ENCODE measurements at places on chromosomes 3 and 15.

- DNase-seq, result no peak
Observed at GRCh38 chr15:96418146-96418545, 87.6 kb downstream of the NR2F2 start.

- no peak for DNase-seq
Observed at GRCh38 chr3:130582457-130583153, 65.6 kb downstream of the COL6A6 start.

- DNase-seq, result peak; percentile 24
Observed at GRCh38 chr15:84715441-84716035, 401 bp downstream of the SEC11A start.

- DNase-seq, result no peak
Observed at GRCh38 chr15:90912770-90913075, 9.6 kb downstream of the MAN2A2 start.

- no peak for DNase-seq
Observed at GRCh38 chr3:138681463-138682220, 73.1 kb downstream of the FAIM start.

GRCh38 chr15:72365844-72366243 lies 10.0 kb downstream of the HEXA start:
- DNase-seq, result no peak

GRCh38 chr3:5272387-5272786 lies 84.9 kb downstream of the EDEM1 start:
- no peak for DNase-seq

GRCh38 chr3:13022348-13023234 lies 50.6 kb downstream of the IQSEC1 start:
- DNase-seq, result peak; percentile 89

DNA sequence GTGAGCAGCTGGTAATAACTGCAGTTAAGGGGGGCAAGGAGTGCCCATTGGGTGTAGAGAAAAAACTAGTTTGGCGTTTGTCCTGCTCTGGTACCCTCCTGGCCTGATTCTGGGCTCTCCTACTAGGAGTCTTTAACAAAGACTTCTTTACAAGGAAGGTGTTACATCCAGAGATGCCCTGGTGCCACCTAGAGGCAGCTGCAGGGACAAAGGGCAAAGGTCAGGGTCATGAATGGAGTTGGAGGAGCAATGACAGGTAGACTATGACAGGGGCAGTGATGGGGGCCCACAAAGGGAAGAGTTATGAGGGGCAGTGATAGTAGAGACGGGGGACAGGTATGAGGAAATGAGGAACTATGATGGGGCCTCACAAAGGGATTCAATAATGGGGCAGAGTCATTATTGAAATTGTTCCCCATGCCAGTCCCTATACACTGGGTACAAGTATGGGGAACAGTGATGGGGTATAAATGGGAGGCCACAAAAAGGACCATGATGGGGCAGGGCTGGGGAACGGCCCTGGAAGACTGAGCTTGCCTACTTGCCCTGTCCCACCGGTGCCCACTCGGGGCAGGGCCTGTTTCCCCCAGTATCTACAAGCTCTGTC lies 7.9 kb downstream of the CCDC71 start:
- no peak for DNase-seq

DNA sequence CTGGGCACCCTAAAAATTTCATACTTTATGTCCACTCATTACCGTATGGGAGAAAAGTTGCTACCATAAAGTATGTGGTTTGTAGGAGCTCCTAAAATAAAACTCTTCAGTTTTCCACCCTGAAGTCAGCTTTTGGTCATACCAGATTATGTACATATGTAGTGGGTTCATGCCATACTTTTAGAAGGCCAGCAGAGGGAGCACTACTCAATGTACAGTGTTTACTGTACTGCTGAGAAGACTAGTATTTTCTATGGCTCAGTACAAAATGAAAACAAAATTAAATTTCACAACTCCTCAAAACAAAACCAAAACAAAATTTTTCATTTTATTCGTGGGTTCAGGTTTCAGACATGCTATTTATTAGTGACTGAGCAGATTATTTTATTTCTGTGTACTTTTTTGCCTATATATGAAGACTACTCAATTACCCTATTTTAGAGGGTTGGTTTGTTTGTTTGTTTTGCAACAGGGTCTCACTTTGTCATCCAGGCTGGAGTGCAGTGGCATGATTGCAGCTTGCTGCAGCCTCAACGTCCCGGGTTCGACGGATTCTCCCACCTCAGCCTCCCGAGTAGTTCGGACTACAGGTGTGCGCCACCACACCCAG lies 24.3 kb downstream of the NXPE3 start:
- peak; percentile 62 for DNase-seq

GRCh38 chr3:134040066-134040465 lies 10.3 kb upstream of the SLCO2A1 start:
- DNase-seq, result no peak

- peak; percentile 84 for DNase-seq
Observed at GRCh38 chr3:140953028-140953960, 11.7 kb downstream of the SLC25A36 start.

DNA sequence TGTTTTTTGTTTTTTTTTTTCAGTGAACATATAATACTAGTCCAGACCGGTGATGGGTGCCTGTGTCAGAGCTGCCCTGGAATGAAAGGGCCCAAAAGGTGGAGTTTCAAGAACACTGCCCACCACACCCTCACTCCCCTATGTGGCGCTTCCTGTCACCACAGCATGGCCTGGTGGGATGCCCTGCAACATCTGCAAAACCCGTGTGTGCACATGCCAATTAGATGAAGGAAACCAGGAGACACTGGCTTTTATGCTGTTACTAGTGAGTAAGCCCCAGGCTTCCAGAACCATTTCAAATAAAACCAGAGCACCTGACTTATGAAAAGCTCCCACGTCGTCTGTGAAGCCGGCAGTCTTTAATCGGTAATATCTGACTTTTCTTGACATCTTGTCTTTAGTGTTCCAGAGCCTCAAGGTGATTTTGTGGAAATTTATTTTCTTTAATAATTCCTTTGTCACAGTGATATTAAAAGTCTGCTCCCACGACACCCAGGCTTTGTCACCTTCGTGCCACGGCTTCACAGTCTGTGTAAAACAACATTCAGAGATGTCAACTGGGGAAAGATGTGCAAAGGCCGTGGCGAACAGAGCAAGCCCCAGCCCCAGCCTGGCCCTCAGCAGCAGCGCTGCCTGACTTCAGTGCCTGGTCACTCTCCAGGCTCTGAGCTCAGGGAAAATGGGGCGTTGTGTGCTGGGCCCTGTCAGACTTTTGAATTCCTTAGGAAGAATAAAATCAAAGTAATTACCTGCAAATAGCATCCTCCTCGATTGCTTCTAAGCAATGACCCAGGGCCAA lies 6.4 kb downstream of the CFAP92 start:
- DNase-seq, result no peak

DNA sequence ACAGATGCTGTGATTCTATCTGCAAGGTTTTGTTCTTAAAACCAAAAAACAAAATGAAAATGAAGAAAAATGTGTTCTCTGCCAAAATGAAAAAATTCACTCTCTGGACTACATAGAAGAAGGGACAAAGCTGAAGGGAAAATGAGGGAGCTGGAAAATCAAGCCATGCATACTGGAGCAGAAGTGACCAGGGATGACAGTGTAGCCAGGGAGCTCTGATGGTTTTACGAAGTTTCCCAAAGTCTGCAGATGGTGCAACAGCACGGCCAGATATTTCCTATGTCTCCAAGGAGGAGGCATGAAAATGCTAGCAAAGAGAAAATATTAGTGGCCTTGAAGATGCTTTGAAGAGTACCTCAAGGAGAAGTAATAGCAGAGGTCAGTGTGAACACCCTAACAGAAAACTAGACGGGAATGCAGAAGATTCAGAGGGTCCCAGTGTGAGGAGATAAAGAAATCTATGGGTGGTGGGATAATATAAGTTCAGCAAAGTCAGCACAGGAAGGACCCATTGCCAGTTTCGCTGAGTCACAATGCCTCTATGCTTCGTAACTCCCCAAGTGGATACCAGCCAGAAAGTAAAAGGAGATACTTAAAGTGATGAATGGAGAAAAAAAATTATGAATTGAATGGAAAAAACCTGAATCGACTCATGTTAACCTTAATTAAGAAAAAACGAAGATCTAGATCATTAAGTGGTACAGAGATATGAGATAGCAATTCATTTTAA lies 39.0 kb upstream of the POMGNT2 start:
- peak; percentile 26 for DNase-seq

DNA sequence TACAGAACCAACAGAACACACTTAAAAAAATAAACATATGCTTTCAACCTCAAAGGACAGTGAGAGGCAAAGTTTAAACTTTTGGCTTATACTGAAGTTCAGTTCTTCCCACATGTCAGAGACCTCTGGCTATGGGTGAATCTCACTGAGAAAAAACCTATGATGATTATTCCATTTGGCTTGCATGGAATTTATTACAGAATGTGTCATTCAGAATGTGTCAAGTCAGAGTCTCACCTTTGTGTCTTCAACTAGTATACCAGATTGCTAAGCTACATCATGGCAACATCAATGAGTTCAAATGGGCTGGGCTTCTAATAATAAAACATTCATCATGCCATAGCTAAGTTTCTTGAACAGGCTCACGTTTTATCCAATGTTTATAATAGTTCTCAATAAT lies 987.0 kb downstream of the NTRK3 start:
- DNase-seq, result peak; percentile 33

DNA sequence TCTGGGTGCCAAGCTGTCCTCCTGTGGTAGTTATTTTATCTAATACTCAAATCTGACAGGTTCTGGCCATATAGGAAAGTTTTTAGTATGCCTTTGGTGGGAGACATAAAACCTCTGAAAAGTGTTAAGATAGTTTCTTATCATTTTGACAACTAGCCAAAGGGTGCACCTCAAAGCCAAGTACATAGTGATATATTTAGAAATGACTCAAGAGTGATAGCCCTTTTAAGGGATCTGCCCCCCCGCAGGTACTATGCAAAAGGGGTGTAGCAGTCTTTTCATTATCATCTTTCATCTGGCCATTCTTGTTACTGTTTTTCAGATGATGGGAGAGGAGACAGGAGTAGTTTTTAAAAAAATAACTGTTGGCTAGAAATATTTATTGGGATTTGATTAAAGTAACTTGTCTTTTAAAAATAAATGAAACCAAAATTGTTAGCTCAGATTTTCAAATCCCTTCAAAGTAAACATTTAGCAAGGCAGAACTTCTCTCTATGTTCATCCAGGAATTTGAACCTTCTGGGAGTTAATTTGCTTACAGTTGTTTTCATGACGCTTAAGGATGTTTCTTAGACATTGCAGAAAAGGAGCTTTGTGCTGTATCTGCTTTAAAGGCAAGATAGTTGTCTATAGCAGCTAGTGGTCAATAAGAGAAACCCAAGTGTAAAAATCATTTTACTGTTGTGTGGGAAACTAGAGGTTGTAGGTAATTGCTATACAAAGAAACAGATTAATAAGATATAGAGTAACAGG lies 5.1 kb downstream of the PHLDB2 start:
- no peak for DNase-seq

DNA sequence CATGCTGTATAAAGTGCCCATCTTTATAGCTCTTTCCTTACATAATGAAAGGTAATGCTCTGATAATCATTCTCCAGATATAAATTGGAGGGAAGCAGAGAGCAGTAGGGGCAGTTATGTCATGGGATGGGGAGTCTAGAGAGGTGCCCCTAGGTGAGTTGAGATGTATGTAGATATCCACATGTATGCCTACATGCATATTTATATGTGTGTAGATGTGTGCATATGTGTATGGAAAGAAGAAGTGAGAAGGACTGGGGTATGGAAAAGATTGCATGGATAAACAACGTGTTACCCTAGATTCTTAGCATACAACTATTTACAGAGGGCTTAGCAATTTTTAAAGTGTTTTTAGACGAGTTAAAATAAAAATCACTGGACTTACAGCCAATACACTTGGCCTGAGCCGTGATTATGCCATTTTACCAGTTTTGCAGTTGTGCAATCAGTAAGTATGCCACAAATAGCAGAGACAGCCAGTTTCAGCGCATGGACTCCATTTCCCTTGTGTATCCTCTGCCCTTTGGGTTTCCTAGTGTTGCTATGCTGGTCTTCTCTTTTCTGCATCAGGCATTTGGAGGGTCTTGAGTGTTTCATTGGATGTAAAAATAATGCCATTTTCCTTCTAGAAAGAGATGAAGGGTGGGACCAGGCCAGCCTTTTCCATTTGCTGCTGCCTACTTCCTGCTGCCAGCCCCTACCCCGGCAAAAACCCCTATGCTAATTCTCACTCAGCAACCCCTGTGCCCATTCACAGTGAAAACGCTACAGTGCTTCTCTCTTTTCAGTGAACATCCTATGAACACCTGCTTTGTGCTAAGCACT lies 199.4 kb upstream of the NR2E3 start:
- no peak for DNase-seq

DNA sequence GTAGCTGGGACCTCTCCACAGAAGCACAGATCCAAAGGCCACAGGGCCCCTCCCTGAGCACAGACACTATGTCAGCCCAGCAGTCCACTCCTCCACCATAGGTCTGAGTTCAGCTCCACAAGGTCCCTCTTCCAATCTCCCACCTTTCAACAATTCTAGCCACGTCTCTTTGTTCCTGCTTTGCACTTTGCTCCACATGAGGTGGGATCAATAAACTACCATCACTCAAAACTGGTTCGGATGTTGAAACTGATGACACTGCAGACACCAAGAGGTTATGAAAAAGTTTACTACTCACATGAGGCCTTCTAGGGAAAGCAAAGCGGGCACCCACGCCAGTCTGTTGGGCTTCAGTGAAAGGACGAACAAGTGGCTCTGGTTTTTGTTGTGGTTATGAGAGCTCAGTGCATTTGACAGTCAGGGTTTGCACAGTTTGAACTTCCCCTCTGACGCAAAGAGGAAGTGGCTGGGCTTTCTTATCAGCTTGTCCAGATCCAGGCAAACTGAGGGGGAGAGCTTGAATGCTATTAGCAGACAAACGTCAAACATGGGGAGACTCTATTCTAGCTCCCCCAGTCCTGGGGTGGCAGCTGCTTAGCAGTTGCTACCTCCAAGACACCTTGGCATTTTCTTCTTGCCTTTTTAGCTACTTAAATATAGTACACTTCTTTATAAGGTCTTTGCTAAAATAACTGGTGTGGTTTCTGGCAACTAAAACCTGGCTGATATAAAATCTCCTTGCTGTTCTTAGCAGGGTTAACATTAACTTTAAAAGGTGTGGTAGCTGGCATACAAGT lies 37.8 kb downstream of the ZNF445 start:
- DNase-seq, result peak; percentile 4

GRCh38 chr15:43410572-43411214 lies 39.8 kb downstream of the TUBGCP4 start:
- DNase-seq, result no peak

GRCh38 chr3:38627956-38628355 lies 21.5 kb downstream of the SCN5A start:
- DNase-seq, result no peak

GRCh38 chr3:60337421-60337820 lies 913.8 kb downstream of the FHIT start:
- DNase-seq, result no peak

- DNase-seq, result no peak
Observed at GRCh38 chr3:49855662-49856061, 702 bp downstream of the TRAIP start.

- DNase-seq, result peak; percentile 32
Observed at GRCh38 chr3:154781595-154781994, 298.5 kb upstream of the MME start.

GRCh38 chr3:149368201-149368673 lies 9.2 kb downstream of the TM4SF1 start:
- no peak for DNase-seq

GRCh38 chr3:195065142-195065863 lies 205.7 kb downstream of the XXYLT1 start:
- DNase-seq, result no peak

- no peak for DNase-seq
Observed at GRCh38 chr3:45489730-45490309, 101.4 kb downstream of the LARS2 start.

Measured in fibroblast of skin of abdomen (primary cell).